ENCODE measurements at places on chromosomes 3 and 15.

DNA sequence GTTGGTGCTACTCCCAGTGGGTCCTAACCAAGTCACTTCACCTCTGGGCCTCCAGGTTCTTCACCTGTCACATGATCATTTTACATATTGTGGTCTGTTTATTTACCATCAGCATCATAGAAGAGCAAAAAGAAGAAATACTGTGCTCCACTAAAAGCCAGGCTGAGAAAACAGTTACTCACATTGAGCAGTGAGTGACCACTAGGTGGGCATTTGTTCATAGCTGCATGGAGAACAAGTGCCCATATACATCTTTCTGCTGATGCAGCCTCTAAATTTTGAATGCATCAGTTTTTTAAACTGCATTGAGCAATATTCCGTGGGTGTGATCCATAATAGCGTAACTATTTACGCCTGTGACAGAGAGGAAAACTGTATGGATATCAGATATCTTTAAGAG, 76.2 kb downstream of the DCUN1D1 start:
- no peak for DNase-seq

- DNase-seq: no peak
These were observed 17.1 kb downstream of the GBE1 start for GRCh38 chr3:81744366-81744765.

DNA sequence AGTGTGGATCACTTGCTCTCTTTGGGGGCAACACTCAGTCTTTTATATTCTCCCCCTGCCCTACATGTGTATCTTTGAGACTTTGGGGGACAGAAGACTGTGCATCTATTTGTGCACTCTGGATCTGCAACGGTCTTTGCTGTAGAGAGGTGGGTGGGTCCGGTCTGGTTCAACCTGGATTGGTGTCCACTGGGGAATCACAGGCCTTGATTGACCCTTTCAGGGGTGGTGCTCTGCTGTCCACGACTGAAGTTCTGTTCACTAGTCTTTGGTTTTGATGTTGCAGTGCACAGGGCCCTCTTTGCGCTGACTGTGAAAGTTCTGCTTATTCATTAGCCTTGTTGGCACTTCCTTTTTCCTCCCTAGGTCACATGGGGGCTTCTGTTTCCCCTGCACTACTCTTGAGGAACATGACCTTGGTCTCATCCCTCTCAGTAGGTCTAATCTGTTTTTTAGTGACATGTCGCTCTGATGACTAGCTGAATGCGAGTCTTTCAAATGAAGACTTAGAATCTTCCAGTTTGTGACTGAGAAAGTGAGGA, 284.2 kb downstream of the SV2B start:
- no peak for DNase-seq

GRCh38 chr3:124619887-124620599, 110.2 kb upstream of the UMPS start:
- DNase-seq: no peak

DNA sequence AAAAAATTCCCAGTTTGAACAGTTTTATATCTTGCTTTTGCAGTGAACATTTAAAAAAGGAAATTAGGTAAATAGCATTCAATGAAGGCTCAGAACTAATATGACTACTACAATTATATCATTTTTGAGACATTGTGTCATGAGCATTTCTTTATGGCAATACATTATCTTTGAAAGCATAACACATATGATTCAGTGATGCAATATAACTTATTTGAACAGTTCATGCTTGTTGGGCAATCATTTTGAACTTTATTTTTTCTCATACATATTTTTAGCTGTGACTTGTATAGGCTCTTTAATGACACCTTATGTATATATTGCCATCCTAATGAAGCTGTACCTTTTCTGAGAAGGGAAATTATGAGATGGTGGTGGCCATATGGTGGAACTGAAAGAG, 828.6 kb upstream of the NR2F2 start:
- DNase-seq: no peak

DNA sequence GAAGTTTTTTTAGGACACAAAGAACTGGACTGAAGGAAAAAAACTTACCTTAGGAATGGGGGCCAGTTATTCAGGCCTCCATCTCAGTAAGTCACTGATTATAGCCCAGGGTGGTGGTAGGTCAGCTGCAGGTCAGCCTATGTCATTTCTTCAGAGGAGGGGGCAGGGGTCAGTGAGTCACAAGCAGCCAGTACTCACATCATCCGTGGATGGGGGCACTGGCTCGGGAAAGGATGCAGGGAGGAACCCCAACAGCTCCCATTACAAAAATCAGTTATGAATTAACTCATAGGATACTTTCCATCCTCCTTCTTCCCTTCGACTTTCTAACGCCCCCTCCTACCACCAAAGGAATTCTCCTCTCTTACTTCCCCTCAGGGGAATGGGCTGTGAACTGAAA, 578.3 kb downstream of the PDCD6IP start:
- DNase-seq: no peak

GRCh38 chr3:42405857-42406256, 4.6 kb downstream of the LYZL4 start:
- DNase-seq: no peak
